ENCODE measurements at places on chromosomes 3 and 15.

- no peak for DNase-seq
These were observed 240.8 kb upstream of the ZPLD1 start for GRCh38 chr3:102194001-102194400.

DNA sequence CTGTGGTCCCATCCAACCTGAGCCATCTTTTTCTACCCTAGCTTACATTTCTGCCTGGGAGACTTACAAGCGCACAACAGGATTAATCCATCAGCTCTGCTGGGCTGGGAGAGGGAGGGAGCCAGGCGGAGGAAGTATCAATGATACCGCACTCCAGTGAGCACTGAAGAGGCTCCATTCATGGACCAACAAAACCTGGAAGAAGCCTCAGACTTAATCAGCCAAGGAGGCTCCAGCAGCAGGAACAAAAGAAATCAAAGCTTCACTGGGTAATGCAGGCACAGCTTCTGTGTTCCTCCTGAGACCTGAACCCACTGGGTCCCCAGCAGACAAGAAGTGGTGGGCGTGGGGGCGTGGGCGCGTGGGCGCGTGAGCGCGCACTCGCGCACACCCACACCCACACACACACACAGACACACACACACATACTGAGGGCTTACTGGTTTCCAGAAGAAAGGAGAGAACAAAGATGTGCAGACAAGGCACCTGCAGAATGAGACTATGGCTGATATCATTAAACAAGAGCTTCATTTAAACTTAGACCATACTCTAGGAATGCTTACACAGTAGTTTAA, 87.0 kb upstream of the BOC start:
- DNase-seq, result no peak

DNA sequence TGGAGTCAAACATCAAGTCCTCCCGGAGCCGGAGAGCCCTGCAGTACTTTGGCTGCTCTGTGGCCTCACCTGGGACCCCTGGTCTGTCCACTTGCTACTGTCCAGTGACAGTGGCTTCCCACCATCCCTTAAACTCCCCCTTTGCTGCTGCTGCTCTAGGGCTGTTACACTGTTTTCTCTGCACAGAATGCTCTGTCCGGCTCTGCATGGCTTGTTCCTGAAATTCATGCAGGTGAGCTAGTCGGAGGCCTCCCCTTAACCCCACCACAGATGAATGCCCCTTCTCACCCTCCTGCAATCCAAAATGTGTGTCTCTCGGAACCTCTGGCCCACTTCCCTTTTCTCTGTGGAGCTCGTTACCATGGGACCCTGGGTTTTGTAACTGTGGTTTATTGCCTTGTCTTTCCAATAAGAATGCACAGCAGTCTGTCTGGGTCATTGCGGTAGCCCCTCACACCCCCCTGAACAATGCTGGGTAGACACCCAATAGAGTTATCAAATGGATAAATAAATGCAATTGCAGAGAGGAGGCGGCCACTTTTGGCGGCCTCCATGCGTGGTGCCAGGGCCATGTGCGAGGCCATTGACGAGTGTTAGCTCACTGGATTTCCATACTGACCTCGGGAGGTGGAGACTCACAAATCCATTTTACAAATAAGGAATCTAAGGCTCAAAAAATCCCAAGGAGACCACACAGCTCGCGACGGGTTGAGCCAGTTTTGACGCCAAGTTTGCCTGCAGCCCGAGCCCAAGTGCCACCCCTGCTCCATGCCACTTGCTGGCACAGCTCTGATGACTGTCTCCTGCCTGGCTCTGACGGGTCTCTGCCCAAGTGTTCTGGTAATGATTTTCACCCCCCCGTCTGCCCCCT, 48.5 kb downstream of the RGMA start:
- no peak for DNase-seq

DNA sequence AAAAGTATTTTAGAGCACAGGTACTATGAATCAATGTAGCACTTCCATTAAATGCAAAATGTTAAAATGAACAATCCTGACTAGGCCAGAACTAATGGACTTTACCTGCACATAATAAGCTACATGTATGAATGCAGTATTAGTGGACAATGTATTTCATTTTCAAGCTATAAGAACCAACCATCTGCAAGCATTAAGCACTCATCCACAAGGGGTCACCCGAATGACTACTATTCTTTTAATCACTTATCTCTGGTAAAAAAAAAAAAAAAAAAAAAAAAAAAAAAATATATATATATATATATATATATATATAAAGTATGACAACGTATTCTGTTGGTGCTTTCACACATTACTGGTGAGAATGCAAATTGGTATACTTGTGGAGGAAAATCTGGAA, 7.2 kb downstream of the HERC1 start:
- DNase-seq, result no peak

- DNase-seq, result no peak
These were observed 1084.2 kb downstream of the TUSC7 start for GRCh38 chr3:117793622-117794265.

GRCh38 chr3:151895478-151896241, 22.2 kb downstream of the SUCNR1 start:
- DNase-seq, result no peak

DNA sequence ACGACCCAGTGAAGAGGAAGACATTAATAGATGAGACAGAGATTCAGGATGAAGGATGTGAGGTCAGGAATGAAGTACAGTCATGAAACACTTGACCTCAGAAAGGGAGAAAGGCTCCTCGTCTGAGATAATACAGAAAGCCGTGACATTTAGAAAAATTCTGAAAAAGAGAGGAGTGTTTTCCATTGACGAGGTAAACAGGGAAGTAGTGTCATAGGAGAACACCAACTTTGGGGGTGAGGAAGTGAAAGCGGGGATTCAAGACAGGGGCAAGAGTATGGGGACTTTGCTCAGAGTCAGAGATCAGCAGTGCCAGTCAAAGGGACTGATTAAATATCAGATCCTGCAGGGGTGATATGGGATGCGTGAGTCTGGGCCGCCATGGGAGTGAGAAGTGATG, 160.9 kb downstream of the PLCL2 start:
- no peak for DNase-seq

DNA sequence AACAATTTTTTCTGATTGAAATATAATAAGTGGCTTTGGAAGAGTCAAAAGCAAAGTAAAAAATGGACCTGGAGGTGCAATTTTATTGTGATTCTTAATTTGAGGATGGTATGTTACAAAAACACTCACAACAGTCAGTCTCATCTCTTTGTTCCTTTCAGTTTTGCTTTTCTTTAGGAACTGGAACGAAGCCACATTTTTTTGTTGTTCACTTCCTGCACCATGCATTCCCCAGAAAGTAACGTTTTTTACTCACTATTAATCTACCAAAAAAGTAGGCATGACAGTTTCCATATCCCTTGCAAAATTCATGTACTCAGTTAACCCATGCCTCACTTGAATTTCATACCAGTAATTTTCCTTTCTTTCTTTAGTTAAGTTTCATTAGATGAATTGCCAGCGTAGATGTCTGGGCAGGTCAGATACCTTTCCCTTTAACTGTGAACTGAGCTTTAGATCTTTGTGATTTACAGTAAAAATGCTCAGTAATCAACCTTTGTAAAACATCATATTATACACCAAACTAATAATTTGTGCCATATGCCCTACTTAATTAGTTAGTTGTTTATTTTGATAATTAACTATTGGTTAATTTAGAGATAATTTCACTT, 384.3 kb downstream of the ROBO1 start:
- no peak for DNase-seq

DNA sequence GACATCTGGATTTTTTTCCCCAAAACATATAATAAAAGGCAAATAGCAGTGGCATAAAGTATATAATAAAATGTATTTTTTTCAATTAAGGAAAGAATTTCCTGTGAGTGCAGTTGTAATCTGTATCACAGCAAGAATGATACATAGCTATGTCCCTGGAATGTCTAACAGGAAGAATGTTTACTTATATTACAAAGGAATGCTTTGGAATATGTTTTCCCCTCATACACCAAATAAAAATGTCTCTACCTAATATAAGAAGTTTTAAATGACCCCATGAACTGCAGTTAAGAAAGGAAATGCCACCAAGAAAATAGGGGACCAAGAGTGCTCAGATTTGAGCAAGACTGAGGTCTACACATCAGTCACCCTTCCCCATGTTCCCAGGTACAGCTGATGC, 38.0 kb upstream of the ATP11B start:
- no peak for DNase-seq

GRCh38 chr15:61336026-61336638, 107.0 kb upstream of the RORA start:
- no peak for DNase-seq

DNA sequence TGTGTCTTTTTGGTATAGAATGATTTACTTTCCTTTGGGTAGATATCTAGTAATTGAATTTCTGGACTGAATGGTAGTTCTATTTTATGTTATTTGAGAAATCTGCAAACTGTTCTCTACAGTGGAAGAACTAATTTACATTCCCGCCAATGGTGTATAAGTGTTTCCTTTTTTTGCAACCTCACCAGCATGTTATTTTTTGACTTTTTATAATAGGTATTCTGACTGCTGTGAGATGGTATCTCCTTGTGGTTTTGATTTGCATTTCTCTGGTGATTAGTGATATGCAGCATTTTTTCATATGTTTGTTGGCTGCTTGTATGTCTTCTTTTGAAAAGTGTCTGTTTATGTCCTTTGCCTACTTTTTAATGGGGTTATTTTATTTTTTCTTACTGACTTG, 607.2 kb downstream of the OTOL1 start:
- no peak for DNase-seq

DNA sequence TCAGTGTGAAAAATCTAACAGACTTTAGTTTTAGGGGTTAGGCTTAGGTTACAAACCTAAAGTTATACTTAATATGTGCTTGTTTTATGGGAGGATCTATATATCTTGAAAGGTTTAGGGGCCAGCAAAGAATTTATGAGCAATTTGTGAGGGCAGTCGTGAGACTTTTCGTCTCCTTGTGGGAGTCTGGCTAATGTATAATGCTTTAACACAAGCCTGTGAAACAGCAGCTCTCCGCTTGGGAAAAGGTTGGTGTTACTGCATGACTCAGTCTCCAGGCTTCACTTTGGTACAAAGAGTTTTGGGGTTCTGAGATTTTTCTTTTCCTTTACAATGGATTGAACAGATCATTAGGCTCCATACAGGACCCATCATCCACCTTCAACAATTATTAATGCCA, 79.0 kb upstream of the MFGE8 start:
- no peak for DNase-seq

GRCh38 chr15:100692246-100692645, 89.9 kb downstream of the ASB7 start:
- DNase-seq, result no peak

- no peak for DNase-seq
These were observed 5.4 kb downstream of the H1-8 start for GRCh38 chr3:129548104-129548965.
